ENCODE measurements at places on chromosomes 3 and 15. TPM values are rescaled to one million over a fixed set of nuclear protein-coding genes. Genes with fewer than 3 reads are reported as not detected.

GPR171 gene
- total RNA-seq, result 0.04 TPM

THAP10 gene
- 1.5 TPM for total RNA-seq

C3orf62 gene
- total RNA-seq, result 3.1 TPM

SEMA4B gene
- total RNA-seq, result 2.1 TPM

EXD1 gene
- not detected for total RNA-seq

FAM174B gene
- 13.3 TPM for total RNA-seq

SLC41A3 gene
- total RNA-seq, result 31.2 TPM

TUSC7 gene
- total RNA-seq, result not detected

VWA5B2 gene
- 0.04 TPM for total RNA-seq
